ENCODE measurements at places on chromosomes 5 and 9.

- no peak for DNase-seq
These were observed 22.5 kb downstream of the NEK6 start for GRCh38 chr9:124280176-124280691.

- no peak for DNase-seq
These were observed 397.5 kb downstream of the TMEM167A start for GRCh38 chr5:82679660-82680059.

DNA sequence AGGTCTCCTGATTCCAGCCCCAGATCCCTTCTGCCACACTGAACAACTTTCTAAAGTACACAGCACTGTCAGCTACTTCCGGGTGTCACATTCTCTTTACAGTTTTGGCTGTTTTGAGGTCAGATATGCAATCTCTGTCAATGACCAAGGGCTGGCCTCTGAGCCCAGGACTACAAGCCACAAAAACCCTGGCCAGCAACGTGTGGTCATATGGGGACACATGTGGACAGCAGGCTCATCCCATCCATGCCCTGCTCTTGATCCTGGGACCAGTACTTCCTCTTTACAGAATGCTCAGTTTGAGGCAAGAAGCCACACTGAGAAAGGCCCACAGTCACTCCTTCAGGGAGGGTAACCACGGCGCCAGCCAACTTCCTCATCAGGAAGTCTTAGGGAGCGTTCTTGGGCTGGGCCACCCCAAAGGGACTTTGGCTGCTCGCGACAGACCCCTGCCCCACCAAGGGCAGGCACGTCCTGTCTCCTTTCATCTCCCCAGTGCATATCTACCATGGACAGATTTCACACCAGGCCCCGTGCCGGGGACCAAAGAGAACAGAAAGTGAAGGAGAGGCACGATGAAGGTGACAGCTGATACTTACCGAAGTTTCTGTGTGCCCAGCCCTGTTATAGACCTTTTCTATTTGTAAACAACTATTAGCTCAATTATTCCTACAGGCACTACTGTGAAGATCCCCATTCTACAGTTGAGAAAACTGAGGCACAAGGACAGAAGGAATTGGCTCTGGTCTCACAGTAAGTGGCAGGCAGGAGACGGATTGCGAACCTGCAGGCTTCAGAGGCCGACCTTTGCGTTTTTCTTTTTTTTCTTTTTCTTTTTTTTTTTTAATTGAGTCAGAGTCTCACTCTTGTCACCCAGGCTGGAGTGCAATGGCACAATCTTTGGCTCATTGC is 37.3 kb downstream of the STK10 start:
- DNase-seq: no peak

GRCh38 chr5:80920333-80920732 is 39.8 kb upstream of the RASGRF2 start:
- DNase-seq: no peak

DNA sequence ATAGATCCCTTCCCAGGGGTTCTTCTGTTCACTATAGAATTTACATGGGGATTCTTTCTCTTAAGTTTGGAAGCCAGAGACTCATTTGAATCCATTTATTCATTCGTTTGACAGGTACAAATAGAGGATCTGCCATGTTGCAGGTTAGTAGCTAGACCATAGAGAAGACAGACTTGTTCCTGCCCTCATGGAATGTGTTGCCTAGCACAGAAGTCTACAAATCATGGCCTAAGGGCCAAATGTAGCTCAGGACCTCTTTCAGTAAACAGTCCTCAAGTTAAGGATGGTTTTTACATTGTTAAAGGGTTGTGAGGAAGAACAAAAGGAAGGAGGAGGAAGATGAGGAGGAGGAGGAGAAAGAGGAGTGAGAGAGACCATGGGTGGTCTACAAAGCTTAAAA is 114.7 kb upstream of the SLC44A1 start:
- DNase-seq: no peak

- no peak for DNase-seq
These were observed 15.0 kb downstream of the CERCAM start for GRCh38 chr9:128435611-128436010.

GRCh38 chr9:77896938-77897667 is 134.5 kb downstream of the GNAQ start:
- DNase-seq: no peak

DNA sequence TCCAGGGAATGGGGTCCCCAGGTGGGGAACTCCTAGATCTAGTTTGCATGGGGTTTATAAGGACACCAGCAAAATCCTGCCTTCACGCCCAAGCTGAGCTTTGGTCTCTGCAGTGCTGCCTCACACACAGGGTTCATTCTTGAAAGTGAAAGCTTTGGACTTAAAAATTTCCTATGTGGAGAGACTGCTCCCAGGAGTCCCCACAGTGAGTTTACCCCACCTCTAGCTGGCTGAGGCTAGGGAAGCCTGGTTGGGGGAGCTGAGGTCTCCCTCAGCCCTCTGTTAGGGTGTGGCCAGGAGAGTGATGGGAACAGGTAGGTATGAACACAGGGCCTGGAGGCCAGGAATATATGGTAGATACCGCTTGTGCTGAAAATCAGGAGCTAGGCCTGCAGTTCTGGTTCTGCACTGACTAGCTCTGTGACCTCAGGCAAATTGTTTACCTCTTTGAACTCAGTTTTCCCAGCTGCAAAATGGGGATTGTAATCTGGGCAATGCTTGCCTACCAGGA is 41.5 kb upstream of the LARP1 start:
- no peak for DNase-seq

GRCh38 chr5:60010853-60011252 is 117.3 kb upstream of the PDE4D start:
- no peak for DNase-seq

DNA sequence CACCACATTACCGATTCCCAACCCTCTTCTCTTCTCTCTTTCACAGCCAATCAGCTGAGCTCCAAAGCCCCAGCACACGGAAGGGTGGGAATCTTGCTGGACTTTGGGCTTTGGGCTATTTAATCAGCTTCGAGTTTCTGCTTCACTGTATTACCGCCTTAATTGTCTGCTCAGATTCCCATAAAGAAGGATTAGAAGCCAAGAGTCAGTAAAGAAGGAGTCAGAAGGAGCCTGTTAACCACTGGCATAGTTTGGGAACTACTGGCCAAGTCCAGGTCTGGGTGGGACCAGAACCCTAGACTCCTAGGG is 4.4 kb downstream of the SPRY4 start:
- DNase-seq: no peak

DNA sequence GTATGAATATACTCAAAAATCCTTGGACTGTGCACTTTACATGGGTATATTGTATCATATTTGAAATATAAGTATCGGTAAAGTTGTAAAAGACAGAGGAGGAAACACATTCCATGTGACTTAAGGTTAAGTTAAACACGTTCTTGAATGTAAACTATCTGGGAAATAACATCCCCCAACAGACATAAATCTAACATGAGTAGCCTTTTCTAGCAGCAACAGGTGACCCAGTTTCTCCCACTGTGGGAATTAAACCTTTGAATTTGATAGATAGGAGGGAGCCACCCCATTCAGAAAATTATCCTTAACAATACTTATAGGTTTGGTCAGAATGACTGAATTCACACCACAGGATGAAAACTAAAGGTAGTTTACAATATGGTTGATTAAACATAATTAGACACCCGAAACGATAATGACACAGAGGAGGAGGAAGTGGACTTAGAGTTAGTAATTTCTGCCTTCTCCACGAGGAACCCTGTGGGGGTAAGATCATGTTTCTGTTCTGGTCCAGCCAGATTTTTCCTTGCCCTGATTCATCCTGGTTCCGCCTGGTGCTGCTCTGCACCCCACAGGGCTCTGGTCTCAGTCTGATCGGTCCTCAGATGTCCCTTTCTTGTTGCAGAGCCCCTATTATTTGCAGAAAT is 84.6 kb upstream of the DNAH5 start:
- DNase-seq: no peak

- DNase-seq: no peak
These were observed 9.6 kb downstream of the TMOD1 start for GRCh38 chr9:97510797-97511654.

GRCh38 chr5:93585041-93585766 is 2.2 kb downstream of the NR2F1 start:
- DNase-seq: no peak

DNA sequence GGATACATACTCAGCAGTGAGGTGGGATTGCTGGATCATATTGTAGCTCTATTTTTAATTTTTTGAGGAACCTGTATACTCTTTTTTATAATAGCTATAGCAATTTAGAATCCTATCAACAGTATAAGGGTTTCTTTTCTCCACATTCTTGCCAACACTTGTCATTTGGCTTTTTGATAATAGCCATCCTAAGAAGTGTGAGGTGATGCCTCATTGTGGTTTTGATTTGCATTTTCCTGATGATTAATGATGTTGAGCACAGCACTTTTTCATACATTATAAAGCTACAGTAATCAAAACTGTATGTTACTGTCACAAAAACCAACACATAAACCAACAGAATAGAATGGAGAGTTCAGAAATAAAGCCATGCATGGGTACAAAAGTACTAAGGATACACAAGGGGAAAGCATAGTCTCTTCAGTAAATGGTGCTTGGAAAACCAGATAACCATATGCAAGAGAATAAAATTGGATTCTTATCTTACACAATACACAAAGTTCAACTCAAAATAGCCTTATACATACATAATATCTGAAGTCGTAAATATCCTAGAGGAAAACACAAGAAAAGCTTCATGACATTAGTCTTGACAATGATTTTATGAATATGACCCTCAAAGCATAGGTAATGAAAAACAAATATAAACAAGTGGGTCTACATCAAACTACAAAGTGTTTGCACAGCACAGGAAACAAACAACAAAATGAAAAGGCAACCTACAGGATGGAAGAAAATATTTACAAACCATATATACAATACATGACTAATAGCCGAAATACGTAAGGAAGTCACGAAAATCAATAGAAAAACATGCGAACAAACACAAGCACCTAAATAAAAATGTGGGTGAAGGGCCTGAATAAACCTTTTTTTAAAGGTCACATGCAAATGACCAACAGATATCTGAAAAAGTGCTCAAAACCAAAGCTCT is 287.8 kb upstream of the DAB2 start:
- DNase-seq: no peak

GRCh38 chr9:108994695-108995094 is 18.6 kb downstream of the CTNNAL1 start:
- no peak for DNase-seq

GRCh38 chr5:175381130-175381529 is 62.9 kb downstream of the DRD1 start:
- no peak for DNase-seq

GRCh38 chr9:3006851-3007250 is 163.0 kb upstream of the PUM3 start:
- no peak for DNase-seq

- DNase-seq: peak; percentile 8
These were observed 937 bp upstream of the SLC26A2 start for GRCh38 chr5:149959406-149960236.

DNA sequence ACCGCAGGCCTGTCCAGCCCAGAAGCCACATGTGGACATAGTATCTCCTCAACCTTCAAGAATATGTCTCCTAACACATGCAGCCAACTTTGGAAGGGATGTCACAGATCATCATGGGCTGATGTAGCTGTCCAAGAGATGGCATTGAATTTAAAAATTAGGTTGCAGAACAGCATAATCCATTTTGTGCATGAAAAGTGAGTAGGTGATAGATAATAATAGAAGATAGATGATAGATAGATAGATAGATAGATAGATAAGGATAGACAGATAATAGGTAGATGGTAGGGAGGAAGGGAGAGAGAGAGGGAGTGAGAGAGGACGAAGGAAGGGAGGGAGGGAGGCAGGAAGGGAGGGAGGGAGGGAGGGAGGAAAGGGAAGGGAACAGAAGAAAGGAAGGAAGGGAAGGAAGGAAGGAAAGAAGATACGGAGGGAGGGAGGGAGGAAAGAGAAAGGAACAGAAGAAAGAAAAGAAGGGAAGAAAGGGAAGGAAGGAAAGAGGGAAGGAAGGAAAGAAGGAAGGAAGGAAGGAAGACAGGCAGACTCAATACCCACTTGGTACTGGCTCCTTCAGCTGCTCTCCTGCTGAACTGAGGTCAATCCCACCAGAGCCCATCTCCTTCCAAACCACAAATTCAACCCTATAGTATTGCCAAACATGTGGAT is 28.9 kb upstream of the ERGIC1 start:
- no peak for DNase-seq

GRCh38 chr5:76446776-76447175 is 43.7 kb downstream of the IQGAP2 start:
- no peak for DNase-seq

DNA sequence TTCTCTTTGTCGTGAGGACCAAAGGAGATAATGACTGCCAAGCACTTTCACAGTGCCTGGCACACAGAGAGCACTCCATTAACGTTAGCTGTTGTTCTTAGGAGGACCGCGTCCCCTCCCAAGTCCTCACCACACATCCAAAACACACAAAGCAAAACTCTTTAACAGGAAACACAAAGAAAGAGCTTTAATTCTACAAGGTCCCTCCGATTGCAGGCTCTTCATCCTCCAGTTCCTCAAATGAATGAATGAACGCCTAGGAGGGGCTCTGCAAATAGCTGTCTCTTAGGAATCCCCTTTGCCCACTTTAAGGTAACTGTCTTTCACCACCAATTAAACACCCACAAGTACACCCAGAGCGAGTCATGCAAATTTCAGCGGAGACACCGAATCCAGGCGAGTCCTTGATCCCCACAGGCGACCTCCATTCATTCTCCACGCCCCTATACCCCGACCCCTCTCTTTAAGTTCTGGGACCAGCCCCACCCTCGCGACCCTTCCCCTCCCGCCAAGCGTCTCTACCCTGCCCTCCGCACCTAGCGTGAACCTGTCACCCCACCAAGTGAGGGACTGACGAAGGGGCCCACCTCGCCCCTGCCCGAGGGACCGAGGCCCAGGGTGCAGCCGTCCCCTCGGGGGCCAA is 644 bp downstream of the TSC1 start:
- DNase-seq: no peak

DNA sequence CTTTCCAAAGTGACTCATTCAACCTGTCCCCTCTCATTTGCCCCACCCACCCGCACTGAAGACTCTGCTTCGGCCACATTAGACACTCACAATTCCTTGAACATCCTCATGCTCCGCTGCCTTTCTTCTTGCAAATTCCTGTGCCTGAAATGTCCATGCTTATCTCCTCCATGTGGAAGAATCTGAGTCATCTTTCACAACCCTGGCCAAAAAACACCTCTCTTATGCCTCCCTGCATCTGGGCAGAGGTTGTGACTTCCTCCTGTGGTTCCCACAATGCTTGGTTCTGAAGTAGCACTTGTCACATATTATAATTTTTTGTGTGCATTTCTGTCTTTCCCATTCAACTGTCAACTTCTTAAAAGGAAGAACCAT is 238.6 kb downstream of the ENC1 start:
- DNase-seq: no peak

GRCh38 chr5:171520300-171521174 is 101.1 kb downstream of the FGF18 start:
- no peak for DNase-seq

- DNase-seq: no peak
These were observed 48.9 kb downstream of the ERMP1 start for GRCh38 chr9:5783982-5784381.

Data from activated T-cell treated with anti-CD3 and anti-CD28 coated beads for 1 hour (primary cell).